HFFc6 (cell line): ENCODE measurements at places on chromosomes 2 and 18. TPM values are rescaled to one million over a fixed set of nuclear protein-coding genes. Genes with fewer than 3 reads are reported as not detected.

ASXL3 gene
- not detected in 3 replicates for total RNA-seq

RESP18 gene
- total RNA-seq, result not detected in 3 replicates

DNA sequence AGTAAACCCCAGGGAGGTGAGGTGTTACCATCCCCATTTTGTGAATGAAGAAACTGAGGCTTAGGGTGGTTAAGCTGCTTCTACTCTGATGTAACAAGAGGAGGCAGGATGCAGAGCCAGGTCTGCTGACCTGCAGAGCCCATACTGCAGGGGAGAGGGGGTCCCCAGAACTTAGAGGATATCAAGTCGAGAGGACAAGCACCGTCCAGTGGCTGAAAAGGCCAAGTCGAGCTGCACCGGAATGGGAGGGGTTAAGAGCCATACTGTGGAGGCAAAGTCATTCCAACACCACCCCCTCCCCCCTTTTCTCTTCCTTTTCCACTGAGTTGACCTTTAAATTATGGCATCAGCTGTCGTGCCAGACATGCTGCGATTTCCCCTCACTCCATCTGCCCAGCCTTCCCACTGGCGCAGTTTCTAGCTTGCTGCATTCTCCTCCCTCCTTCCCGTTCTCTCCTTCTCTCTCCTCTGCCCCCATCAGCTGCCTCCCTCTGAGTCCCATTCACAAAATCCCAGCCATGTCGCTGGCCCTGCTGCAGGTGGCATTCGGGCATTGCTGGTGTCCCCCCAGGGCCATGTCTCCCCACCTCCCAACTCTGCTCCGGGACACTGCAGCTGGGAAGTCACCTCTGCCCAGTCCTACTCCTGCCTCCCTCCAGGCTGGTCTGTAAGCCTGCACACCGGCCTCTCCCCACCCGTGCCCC, 346.9 kb downstream of the DYSF start:
- no peak for DNase-seq
- H3K4me3 ChIP-seq, result no peak overlapping the region
- H3K4me1 ChIP-seq, result peaks cover 16% of the 10 kb centered on the region
- peaks cover 5% of the 10 kb centered on the region for H3K27me3 ChIP-seq
- no peak overlapping the region for H3K27ac ChIP-seq
- H3K36me3 ChIP-seq, result no peaks in the 10 kb centered on the region

- no peak overlapping the region for H3K4me3 ChIP-seq
- H3K27me3 ChIP-seq, result no peaks in the 10 kb centered on the region; the same call in 1 of the 2 replicates
- peaks cover 8% of the 10 kb centered on the region; the same call in 1 of the 2 replicates for H3K4me1 ChIP-seq
- 0 out of 2 replicates have a peak, but pooled peaks cover 8% of the 10 kb centered on the region for H3K36me3 ChIP-seq
Observed at GRCh38 chr2:85405201-85406059, 4.7 kb downstream of the CAPG start.

FOSL2 gene
- total RNA-seq, result 113 and 115 TPM in 2 replicates

LAMA1 gene
- total RNA-seq, result 0.18 to 1.7 TPM (median 1.0 TPM) in 3 replicates

DNA sequence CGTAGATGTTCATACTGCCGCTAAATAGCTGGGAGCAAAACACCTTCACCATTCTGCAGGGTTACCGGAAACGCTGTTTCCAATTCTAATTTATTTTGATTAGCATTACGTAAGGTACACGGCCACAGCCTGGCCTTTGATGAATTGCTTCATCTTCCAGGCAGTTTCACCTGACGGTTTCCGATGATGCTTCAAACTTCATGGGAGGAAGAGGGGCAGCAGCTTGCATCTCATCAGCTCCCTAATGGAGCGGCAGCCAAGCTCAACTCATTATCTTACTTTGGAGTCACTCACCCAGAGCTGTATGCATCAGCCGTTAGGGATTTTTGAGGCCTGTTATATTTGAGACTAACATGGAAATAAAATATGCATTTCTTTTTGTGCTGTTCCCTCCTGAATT, 54.8 kb downstream of the TMEM18 start:
- no peaks in the 10 kb centered on the region for H3K36me3 ChIP-seq
- H3K4me1 ChIP-seq, result no peaks in the 10 kb centered on the region
- no peaks in the 10 kb centered on the region; the same call in 1 of the 2 replicates for H3K27me3 ChIP-seq
- H3K4me3 ChIP-seq, result no peak overlapping the region
- no peak overlapping the region for H3K27ac ChIP-seq
- DNase-seq, result no peak

RPIA gene
- total RNA-seq, result 10.7 to 12.2 TPM (median 11.8 TPM) in 3 replicates

QPCT gene
- 3.2 to 6.9 TPM (median 5.0 TPM) in 3 replicates for total RNA-seq

GRCh38 chr18:76757335-76757734, 65.0 kb upstream of the ZNF236 start:
- peaks cover 13% of the 10 kb centered on the region for H3K4me1 ChIP-seq
- peak; percentile 3 for DNase-seq
- no peak overlapping the region for H3K27ac ChIP-seq
- no peaks in the 10 kb centered on the region for H3K36me3 ChIP-seq
- peaks cover 8% of the 10 kb centered on the region for H3K27me3 ChIP-seq

DNA sequence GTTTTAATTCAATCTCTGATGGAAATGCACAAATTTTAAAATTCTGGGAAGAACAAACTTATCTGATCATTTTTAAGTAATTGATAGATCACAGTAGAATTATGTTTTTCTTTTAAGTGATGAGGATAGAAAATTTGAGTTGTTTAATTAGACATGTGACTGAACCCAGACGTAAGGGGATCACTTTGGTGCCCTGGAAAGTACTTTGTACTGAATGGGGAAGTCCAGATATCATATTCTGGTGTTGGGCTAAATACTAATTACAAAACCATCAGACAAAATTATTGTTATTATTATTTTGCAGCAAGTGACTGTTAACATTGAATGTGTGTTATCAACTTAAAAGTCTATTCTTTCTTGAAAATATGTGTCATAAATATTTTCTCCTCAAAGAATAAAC, 994.6 kb downstream of the TSN start:
- no peaks in the 10 kb centered on the region; the same call in 1 of the 2 replicates for H3K36me3 ChIP-seq
- H3K4me1 ChIP-seq, result no peaks in the 10 kb centered on the region
- H3K4me3 ChIP-seq, result no peak overlapping the region
- H3K27ac ChIP-seq, result no peak overlapping the region

GRCh38 chr2:45794134-45794617, 142.7 kb downstream of the PRKCE start:
- no peak overlapping the region for H3K4me3 ChIP-seq
- DNase-seq, result no peak
- no peaks in the 10 kb centered on the region; the same call in none of the 2 replicates for H3K27me3 ChIP-seq
- no peaks in the 10 kb centered on the region for H3K36me3 ChIP-seq
- no peak overlapping the region for H3K27ac ChIP-seq
- H3K4me1 ChIP-seq, result no peaks in the 10 kb centered on the region

GRCh38 chr2:116452651-116453050, 1361.8 kb upstream of the DDX18 start:
- no peak overlapping the region for H3K4me3 ChIP-seq
- H3K4me1 ChIP-seq, result no peaks in the 10 kb centered on the region
- no peaks in the 10 kb centered on the region; the same call in 1 of the 2 replicates for H3K36me3 ChIP-seq
- peaks cover 1% of the 10 kb centered on the region; the same call in 1 of the 2 replicates for H3K27me3 ChIP-seq
- DNase-seq, result no peak

GRCh38 chr2:200899482-200899881, 10.3 kb downstream of the NIF3L1 start:
- H3K4me3 ChIP-seq, result no peak overlapping the region
- peaks cover 16% of the 10 kb centered on the region for H3K36me3 ChIP-seq
- H3K27me3 ChIP-seq, result no peaks in the 10 kb centered on the region
- H3K27ac ChIP-seq, result no peak overlapping the region

- H3K4me1 ChIP-seq, result peaks cover 28% of the 10 kb centered on the region
- no peaks in the 10 kb centered on the region; the same call in 1 of the 2 replicates for H3K36me3 ChIP-seq
- H3K4me3 ChIP-seq, result no peak overlapping the region
- no peak overlapping the region for H3K27ac ChIP-seq
- DNase-seq, result no peak
- H3K27me3 ChIP-seq, result no peaks in the 10 kb centered on the region; the same call in 1 of the 2 replicates
Observed at GRCh38 chr18:35463050-35463449, 34.7 kb downstream of the INO80C start.

- no peak overlapping the region for H3K27ac ChIP-seq
- DNase-seq, result no peak
- no peak overlapping the region for H3K4me3 ChIP-seq
- H3K4me1 ChIP-seq, result peaks cover 16% of the 10 kb centered on the region
Observed at GRCh38 chr2:172049567-172050120, 35.7 kb upstream of the DLX1 start.

DNA sequence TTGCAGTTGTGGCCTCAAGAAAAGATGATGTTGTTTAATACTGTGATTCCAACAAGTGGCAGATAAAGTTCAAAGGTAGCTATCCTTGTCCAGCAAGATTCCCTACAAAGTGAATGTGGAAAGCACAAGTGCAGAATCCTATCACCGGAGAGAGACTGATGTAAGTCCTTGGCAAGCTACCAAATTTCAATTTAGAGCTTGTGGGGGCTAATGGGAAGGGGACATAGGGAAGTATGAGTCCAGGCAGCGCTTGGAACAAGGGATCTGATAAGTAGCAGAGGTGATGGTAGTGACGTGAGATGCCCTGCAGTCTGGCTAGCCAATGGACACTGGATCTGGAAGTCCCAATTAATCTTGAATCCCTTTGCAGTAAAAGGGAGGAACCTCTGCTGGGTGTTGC, 165.2 kb upstream of the DTNA start:
- H3K27ac ChIP-seq, result no peak overlapping the region
- H3K36me3 ChIP-seq, result no peaks in the 10 kb centered on the region
- H3K27me3 ChIP-seq, result no peaks in the 10 kb centered on the region
- H3K4me3 ChIP-seq, result no peak overlapping the region
- H3K4me1 ChIP-seq, result no peaks in the 10 kb centered on the region

INHBB gene
- total RNA-seq, result 0.48 to 1.3 TPM (median 0.57 TPM) in 3 replicates

GRCh38 chr2:102839668-102840388, 78.0 kb downstream of the TMEM182 start:
- H3K27me3 ChIP-seq, result peaks cover 1% of the 10 kb centered on the region; the same call in 1 of the 2 replicates
- H3K27ac ChIP-seq, result no peak overlapping the region
- peak; percentile 30 for DNase-seq
- no peak overlapping the region for H3K4me3 ChIP-seq

DNA sequence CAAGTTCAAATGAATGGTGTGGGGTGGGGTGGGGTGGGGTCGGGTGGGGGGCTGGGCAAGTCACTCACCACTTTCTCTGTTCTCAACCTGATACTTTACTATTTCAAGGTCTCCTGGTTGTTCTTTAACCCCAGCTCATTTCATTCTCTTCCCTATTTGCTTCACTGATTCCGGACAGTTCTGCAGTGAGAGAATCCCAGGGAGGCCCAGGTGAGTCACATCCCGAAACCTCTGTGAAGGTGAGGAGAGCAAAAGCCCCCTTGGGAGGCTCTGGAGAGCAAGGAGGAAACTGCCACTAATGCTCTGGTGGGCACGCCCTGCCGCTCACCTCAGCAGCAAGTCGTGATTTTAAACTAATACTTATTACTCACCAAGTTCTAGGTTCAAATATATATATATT, 8.9 kb downstream of the EDAR start:
- H3K4me1 ChIP-seq, result no peaks in the 10 kb centered on the region
- no peaks in the 10 kb centered on the region for H3K36me3 ChIP-seq
- no peak for DNase-seq
- peaks cover 71% of the 10 kb centered on the region for H3K27me3 ChIP-seq
- H3K4me3 ChIP-seq, result no peak overlapping the region

ETAA1 gene
- 7.9 to 12.0 TPM (median 9.2 TPM) in 3 replicates for total RNA-seq

DNA sequence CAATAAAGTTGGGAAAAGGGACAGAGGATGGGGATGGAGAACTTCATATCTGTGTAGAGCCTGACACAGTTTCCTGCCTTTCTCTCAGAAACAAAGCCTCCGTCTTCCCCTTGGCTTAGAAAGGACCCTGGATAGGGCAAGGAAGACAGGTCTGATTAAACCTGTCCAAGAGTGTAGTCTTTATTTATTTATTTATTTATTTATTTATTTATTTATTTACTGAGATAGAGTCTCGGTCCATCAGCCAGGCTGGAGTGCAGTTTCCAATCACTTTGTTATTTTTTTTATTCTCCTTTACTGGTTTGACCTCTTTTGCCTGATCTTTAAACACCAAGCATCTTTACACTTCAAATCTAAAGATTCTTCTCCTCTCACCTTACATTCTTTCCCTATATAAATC, 10.3 kb downstream of the CCL20 start:
- H3K27ac ChIP-seq, result no peak overlapping the region
- no peak overlapping the region for H3K4me3 ChIP-seq
- no peak for DNase-seq
- H3K36me3 ChIP-seq, result peaks cover 5% of the 10 kb centered on the region; the same call in 1 of the 2 replicates
- H3K27me3 ChIP-seq, result peaks cover 10% of the 10 kb centered on the region; the same call in 1 of the 2 replicates
- peaks cover 26% of the 10 kb centered on the region for H3K4me1 ChIP-seq

DNA sequence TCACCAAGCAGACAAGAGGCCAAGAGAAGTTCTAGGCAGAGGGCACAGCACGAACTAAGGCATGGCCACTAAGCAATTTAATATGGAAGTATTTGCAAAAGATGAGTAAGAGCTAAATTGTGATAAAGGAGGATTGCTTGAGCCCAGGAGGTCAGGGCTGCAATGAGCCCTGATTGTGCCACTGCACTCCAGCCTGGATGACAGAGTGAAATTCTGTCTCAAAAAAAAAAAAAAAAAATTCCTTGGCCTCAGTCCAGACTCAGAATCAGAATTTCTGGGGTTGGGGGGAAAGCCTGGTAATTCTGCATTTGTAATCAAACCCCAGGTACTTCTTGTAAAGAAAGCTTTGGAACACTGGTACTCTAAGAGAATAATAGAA, 46.8 kb upstream of the RTN4 start:
- H3K27me3 ChIP-seq, result no peaks in the 10 kb centered on the region; the same call in 1 of the 2 replicates
- no peak overlapping the region for H3K4me3 ChIP-seq
- peaks cover 24% of the 10 kb centered on the region for H3K4me1 ChIP-seq
- H3K36me3 ChIP-seq, result no peaks in the 10 kb centered on the region
- no peak overlapping the region for H3K27ac ChIP-seq
- DNase-seq, result no peak

GRCh38 chr2:20757405-20758090, 65.4 kb downstream of the LDAH start:
- H3K36me3 ChIP-seq, result peaks cover 11% of the 10 kb centered on the region
- H3K27me3 ChIP-seq, result no peaks in the 10 kb centered on the region
- no peaks in the 10 kb centered on the region for H3K4me1 ChIP-seq
- no peak for DNase-seq
- no peak overlapping the region for H3K4me3 ChIP-seq

DNA sequence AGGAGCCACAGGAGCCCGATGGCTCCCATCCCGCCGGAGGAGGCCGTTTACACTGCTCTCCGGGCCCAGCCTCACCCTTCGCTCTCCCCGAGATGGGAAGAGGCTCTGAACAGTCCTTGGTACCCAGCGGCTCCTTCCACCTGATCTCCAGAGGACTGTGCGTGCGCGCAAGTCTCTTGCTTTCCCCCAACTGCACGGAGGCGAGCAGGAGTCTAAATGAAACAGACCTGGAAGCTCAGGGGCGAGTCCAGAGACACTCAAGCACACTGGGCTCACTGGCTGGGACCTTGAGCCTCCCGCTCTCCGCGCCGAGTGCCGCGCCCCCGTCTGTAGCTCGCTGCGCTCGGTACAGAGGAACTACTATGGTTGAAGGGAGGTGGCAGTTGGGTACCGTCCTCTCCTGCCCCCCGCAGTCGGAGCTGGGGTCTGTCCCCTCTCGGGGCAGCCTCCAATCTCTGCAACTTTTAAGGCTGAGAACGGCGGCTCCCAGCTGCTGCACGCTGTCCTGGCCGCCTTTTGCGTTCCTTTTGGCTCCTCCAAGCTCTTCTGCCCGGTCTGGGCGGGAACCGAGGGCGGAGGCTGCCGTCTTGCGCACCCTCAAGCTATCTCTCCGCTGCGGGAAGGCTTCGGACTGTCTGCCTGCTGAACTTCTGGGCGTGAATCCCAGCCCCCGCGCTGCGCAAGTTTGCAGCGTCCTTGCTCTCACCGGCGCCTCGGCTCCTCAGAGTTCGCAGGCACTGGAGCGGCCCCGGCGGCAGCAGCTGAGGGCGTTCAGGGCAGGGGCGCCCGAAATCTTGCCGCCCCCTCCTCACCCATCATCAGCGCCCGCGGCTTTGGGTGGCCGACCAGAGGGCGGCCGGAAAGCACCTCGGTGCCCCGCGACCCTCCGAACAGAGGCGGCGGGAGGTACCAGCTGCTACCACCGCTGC, 491 bp downstream of the ALK start:
- no peak overlapping the region for H3K27ac ChIP-seq
- no peaks in the 10 kb centered on the region for H3K36me3 ChIP-seq
- H3K4me3 ChIP-seq, result no peak overlapping the region
- no peak for DNase-seq
- no peaks in the 10 kb centered on the region for H3K4me1 ChIP-seq
- peaks cover 12% of the 10 kb centered on the region for H3K27me3 ChIP-seq
